ENCODE measurements at places on chromosomes 5 and 9.
A peak's percentile ranks its signal among the peaks of the same experiment; 100 is the strongest.

DNA sequence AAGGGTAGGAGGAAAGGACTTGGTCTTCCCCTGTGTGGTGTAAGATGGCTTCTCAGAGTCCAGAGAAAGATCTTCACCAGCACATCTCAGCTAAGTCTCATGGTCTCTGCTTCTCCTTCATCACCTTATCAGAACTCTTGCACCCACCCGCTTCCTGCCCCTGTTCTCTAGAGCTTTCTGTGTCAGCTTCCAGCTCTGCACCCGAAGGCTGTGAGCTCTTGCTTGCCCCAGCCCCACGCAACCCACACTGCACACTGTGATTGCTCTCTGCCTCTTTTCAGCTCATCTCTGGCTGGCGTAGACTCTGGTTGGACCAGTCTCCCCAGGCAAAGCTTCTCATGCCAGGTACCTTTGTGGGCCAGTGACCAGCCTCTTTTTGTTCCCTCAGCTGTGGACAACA, 93.2 kb upstream of the RAPGEF1 start:
- DNase-seq: no peak

DNA sequence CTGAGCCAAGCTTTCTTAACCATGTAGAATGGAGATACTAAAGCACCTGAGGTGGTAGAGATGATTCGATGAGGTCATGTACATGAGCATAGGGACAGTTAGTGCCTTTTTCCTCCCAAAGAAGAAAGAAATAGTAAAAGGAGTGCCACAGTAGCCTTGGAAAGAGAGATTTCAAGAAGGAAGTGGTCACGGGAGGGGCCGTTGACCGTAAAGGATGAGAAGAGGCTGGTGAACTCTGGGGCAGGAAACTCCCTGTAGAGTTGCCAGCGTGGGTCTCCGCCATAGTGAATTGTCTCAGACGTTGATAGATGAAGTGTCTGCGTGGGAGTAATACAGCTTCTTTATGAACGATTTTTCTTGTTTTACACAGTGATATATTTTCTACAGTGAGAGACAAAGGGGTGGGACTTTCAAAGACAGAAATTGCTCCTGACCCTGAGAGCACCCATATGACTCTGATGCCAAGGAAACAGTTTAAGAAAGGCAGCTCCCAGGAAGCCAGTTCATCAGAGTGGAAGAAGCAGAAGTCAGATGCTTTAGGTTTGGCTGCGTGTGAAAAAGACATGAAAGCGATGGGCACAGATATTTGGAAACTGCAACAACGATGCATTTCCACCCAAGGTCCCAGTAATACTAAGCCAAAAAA, 41.3 kb downstream of the UGCG start:
- DNase-seq: peak; percentile 31

- no peak for DNase-seq
Observed at GRCh38 chr9:14243514-14244042, 70.4 kb downstream of the NFIB start.

DNA sequence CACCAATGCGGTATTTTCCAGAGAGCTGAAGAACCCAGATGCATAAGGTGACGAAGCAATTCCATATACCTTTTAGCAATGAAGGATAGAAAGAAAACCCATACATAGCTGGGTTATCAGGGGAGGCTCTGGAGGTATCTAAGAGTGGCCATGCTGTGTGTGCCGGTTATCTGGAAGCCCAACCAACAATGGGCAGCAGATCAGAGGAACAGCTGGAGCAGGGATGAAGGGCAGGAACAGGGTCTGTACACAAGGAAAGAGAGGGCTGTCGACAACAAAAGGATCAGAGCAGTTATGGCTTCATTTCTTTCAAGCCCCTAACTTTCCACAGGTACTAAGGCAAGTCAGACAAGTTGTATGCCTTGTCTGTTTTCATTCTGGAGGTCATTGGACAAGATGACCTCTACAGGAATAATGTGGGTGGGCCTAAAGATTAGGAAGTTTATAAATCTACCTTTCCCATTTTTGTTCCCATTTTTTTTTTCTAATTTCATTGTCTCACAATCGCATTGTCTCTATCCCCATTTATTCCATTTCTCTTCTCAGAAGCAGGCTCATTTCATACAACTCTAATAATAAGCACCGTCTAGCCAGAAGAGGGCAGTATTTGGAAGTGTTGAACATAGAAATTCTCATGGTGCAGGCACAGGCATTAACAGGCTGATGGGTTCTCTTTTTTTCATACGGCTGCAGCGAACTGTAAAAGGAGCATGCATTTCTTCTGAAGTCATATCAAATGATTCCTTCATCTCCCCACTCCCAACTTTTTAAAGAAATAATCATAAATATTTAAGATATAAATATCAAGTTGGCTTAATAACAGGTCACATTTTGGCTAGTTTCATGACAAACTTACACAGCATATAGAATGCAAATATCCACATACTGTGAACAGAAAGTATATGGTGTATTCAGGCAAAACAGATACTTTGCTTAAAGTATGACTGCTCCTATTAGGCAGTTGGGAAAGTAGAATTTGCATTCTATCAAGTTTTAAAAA, 63.5 kb downstream of the ZNF474 start:
- no peak for DNase-seq

DNA sequence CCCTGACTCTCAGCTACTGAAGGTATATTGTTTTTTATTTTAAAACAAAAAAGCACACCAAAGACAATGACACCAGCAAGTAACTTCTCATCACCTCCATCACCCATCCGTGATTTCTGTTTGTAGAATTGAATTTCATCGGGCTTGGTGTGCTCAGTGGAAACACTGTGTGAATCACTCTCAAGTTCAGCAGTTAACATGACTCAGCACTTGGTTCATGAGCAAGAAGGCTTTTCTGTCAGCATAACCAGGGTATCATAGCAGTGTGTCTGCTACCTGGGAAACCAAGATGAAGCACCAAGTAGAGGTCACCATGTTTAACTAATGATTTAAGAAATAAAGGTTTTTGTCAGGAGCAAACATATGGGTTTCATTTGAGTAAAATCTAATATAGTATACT, 123.7 kb downstream of the INSYN2B start:
- no peak for DNase-seq

DNA sequence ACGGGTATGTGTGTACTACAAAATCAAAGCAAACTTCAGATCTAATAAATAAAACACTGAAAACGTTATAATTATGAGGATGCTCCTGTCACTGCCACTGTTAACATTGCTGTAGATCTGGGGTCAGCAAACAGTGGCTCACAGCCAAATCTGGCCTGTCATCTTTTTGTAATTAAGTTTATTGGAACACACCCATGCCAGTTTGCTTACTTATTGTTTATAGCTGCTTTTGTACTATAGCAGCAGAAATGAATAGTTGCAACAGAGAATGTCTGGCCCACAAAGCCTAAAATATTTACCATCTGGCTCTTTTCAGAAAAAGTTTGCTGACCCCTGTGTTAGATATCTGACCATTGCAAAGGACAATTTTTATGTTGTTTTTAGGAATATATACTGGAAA, 32.1 kb downstream of the PRRC1 start:
- DNase-seq: no peak

- no peak for DNase-seq
Observed at GRCh38 chr5:43780586-43780985, 177.6 kb downstream of the NNT start.

DNA sequence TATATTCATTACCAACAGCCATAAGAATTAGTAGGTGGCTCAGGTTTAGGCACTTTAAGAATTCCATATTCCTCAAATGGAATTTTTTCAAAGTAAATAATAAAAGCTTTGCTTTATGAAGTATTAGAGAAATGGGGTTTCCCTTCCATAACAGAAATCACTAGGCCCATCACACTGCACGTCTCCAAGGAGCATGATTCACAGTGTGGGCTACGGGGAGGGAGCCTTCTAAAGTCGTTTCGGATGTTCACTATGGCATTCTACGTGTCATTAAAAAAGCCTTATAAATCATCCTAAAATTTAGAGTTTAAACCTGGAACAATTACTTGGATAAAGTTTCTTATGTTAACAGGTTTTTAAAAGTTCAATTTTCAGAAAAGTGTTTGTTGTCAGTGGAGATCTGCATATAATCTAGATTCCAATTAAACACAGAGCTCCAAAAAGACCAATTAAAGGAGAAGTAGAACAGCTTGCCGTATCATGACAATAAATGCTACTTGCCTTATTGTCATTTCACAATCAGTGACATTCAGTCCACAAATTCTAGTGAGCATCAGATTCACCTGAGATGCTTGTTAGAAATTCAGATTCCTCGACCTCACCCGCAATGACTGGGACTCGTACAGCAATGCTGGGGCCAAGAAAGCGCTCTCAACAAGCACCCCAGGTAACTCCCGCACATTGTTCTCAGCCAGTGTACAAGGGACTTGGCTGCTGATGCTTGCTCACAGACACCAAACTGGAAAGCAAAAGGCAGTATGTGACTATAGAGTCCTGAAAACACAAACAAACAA, 115.7 kb downstream of the NFIB start:
- no peak for DNase-seq

- DNase-seq: no peak
Observed at GRCh38 chr5:55440188-55440646, 94.5 kb downstream of the PLPP1 start.

DNA sequence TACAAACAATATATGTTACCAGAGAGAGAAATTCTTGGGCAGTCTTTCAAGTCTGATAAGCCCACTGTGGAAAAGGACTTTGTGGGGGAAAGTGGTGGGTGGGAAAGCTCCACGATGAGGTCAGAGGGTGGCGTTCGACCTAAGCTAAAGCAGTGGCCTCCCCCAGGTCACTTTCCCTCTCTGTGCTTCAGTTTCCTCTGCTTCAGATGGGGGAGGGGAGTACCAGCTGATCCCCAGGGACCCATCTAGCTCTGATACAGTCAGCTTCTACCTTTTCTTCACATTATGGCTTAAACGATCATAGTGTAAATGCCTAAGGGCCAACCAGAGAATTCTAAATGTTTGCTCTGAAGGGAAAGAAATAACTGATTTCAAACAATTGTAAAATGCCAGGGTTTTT, 36.6 kb upstream of the ARSB start:
- DNase-seq: no peak

- DNase-seq: no peak
Observed at GRCh38 chr5:68240202-68240601, 24.6 kb downstream of the PIK3R1 start.

DNA sequence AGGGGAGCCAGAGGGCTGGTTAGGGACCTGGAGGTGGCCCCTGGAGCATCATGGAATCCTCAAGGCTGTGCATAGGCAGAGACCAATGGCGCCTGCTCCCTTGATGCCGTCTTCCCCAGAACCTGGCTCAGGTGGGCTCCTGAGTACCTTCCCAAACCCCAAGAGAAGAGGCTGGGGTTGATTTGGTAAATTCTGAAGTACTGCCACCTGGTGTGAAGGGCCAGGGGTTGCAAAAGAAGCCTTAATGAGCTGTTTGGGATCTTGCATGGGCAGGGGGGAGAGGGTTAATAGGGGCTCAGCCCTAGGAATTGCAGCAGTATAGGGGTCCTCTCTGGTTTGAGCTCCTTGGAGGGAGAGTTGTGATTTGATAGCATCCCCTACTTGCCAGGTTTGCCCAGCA, 52.1 kb downstream of the CYSTM1 start:
- DNase-seq: no peak

Measured in stimulated activated CD4-positive, alpha-beta T cell treated with anti-CD3 and anti-CD28 coated beads, Interleukin-4, amount 100 ng/mL, for 48 hours (primary cell).